ENCODE measurements at places on chromosomes 5 and 9. TPM values are rescaled to one million over a fixed set of nuclear protein-coding genes. Genes with fewer than 3 reads are reported as not detected.

Gene NIPAL4
- not detected for total RNA-seq

DNA sequence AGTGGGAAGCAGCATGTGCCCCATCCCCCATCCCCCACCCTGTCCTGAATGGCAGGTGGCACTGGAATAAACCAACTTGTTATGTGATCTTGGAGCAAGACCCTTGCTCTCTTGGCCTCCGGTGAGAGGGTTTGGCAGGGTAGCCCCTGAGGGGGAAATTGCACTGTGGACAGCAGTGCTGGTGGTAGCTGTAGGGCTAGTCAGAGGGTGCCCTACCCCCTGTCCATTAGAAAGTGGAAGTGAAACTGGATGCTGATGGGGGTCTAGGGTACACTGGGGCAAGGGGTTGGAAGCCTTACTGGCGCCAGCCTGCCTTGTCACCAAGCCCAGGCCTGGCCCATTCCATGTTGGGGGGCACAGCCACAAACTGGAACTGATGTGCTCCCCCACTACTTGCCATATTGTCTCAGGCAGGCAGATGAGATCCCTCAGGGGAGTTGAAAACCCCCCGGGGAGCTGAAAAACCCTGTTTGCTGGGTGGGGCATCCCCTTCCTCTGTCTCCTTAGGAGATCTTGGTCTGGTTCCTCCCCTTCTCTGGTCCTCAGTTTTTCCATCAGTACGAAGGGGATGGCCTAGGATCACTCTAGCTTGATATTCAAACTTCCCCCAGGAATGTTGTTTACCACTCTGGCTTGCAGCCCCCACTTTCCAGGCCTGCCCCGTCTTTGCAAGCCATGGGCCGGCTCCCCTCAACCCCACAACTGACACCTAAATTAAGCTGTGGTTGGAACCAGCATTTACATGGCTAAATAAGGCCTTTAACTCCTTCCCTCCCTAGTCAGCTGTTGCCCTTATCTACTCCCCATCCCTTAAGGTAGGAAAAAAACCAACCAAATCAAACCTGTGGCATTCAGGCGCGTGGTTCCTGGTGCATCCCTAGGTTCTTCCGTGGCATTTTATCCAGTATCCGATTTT, 14.4 kb upstream of the SYNPO start:
- peak overlapping the region; percentile 77 for H3K4me3 ChIP-seq
- DNase-seq, result no peak
- H3K4me1 ChIP-seq, result peaks cover 34% of the 10 kb centered on the region
- no peak overlapping the region for H3K27ac ChIP-seq
- H3K36me3 ChIP-seq, result no peaks in the 10 kb centered on the region

GRCh38 chr5:110854200-110854599, 115.4 kb downstream of the SLC25A46 start:
- no peaks in the 10 kb centered on the region for H3K27me3 ChIP-seq
- H3K4me1 ChIP-seq, result no peaks in the 10 kb centered on the region
- no peak overlapping the region for H3K27ac ChIP-seq
- H3K36me3 ChIP-seq, result no peaks in the 10 kb centered on the region
- H3K4me3 ChIP-seq, result no peak overlapping the region

DNA sequence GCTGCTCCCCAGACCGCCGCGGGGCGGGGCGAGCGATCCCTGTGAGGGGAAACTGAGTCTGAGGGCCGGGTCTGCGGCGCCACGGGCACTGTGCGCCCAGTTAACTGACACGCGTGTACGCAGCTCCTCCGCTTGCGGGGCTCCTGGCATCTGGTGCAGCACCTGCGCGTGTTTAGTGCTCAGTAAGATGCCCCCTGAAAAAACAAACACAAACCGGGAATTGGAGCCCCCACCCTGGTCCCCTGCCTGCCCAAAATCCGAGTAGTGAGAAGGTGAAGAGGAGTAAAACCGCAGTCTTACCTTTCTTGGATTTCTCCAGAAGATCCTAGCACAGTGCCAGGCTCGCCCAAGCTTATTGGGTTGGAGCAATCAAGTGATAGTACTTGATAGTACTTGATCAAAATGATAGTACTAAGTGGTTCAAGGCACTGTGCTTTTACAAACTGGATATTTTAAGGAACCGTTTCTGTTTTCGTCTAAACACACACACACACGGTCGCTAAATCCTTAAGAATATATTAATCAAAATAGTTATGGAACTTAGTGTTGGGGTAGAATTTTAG, 2.7 kb upstream of the TRAF1 start:
- H3K27me3 ChIP-seq, result no peaks in the 10 kb centered on the region
- DNase-seq, result no peak
- H3K4me1 ChIP-seq, result peaks cover 30% of the 10 kb centered on the region
- no peak overlapping the region for H3K27ac ChIP-seq
- peak overlapping the region; percentile 77 for H3K4me3 ChIP-seq

DNA sequence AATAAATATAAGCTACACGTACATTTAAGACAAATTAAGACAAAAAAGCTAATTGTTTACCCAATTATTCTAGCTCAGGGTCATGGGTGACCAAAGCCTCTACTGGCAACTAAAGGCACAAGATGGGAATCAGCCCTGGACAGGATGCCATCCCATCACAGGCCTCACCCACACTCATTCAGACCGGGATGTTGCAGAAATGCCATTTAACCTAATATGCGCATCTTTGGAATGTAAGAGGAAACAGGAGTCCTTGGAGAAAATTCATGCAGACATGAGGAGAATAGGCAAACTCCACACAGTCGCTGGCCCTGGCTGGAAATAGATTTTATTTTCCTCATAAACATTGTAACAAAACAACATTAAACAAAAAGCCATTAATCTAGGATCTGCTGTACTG, 2003.8 kb upstream of the CDH9 start:
- DNase-seq, result no peak
- H3K36me3 ChIP-seq, result no peaks in the 10 kb centered on the region
- no peaks in the 10 kb centered on the region for H3K27me3 ChIP-seq
- no peak overlapping the region for H3K4me3 ChIP-seq

Data from GM23248 (cell line).